ENCODE measurements at places on chromosomes 11 and 22.

DNA sequence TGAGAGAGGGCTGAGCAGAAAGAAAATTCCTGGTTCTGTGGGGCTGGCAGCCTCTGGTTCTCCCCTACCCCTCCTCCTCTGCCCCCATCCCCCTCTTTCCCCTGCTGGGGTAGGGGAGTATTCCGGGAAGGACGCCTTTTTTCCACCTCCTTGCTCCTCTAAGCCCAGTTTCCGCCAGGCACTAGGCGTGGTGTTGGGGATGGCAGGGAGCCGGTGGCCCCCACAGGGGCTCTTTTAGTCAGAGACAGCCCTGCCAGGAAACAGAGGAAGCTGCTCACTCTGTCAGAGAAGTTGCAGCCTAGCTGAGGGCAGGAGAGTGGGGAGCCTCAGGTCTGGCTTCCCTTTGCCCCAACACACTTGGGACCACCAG, 15.6 kb upstream of the ARHGEF17 start:
- DNase-seq: peak; percentile 49

DNA sequence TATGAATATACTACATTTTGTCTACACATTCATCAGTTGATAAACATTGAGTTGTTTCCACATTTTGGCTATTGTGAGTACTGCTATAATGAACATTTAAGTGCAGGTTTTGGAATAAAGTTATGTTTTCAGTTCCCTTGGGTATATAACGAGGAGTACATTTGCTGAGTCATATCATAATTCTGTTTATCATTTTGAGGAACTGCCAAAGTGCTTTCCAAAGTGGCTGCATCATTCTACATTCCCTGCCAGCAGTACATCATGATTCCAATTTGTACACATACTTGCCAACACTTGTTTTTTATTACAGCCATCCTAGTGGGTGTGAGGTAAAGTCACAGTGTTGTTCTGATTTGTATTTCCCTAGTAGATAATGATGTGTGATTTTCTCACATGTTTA, 1458.6 kb upstream of the TENM4 start:
- no peak for DNase-seq

DNA sequence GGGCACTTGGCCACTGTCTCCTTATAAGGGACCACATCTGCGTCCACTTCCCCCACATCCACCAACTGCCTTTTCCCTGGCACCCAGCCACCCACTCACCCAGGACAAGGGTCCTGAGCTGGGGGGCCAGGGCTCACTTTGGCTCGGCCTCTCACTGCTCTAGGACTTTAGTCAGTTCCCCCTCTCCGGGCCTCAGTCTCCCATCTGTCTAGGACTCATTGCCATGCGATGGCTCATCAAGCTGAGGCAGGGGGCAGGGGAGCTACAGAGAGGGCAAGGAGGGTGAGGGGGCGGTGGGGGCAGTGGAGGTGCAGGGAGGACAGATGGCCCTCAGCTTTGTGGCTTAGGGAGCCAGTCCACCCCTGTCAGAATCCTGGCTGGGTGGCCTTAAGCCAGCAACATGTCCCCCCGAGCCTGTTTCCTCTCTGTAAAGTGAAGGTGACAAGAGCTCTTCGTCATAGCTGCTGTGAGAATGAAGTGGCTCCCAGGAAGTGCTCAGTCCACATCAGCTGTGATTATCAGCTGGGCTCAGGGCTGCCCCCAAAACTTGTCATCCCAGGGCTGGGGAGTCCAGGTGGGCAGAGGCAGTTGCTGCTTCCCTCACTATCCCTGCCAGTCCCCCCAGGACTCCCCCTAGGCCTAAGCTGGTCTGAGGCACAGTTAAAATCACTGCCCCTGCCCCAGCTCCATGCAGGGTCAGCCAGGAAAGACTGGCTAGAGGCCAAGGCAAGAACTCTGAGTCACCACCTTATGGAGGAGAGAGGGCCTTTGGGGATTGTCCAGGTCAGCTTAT, 14.9 kb downstream of the RAC2 start:
- peak; percentile 79 for DNase-seq

GRCh38 chr11:47154616-47155570, 21.8 kb downstream of the ARFGAP2 start:
- no peak for DNase-seq
